Activated CD8-positive, alpha-beta memory T cell treated with anti-CD3 and anti-CD28 coated beads, Interleukin-2, amount 10 ng/mL, durations not matched to agents 7 days and 5 days (primary cell): ENCODE measurements at places on chromosomes 2 and 18. TPM values are rescaled to one million over a fixed set of nuclear protein-coding genes. Genes with fewer than 3 reads are reported as not detected.

The PAX8 gene
- 1.6 TPM for total RNA-seq

The PRKAG3 gene
- total RNA-seq: not detected

The MC2R gene
- not detected for total RNA-seq

The RNF138 gene
- total RNA-seq: 62.1 TPM

The SERPINB4 gene
- not detected for total RNA-seq

The NTSR2 gene
- not detected for total RNA-seq

- H3K36me3 ChIP-seq: no peaks in the 10 kb centered on the region
- H3K27me3 ChIP-seq: no peaks in the 10 kb centered on the region
These were observed 225.2 kb upstream of the TANK start for GRCh38 chr2:160934991-160935390.

DNA sequence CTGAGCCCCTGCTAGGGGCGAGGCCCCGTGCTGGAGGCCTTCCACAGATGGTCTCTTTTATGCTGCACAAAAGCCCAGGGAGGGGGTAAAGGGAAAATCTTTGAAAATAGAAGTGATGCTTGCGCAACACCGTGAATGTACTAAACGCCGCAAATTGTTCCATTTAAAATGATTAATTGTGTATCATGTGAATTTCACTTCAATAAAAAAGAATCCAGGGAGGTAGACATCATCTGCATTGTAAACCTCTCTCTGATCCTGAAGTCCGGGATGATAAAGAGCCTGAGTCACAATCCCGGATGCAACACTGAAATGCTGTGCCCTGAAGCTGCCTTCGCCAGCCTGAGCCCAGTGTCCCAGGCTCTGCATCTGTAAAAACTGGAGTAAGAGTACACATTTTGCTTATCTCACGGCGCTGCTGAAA is 107.7 kb upstream of the PPP1CB start:
- H3K4me1 ChIP-seq: peaks cover 10% of the 10 kb centered on the region
- H3K36me3 ChIP-seq: no peaks in the 10 kb centered on the region
- no peak overlapping the region for H3K27ac ChIP-seq
- no peak for DNase-seq
- no peaks in the 10 kb centered on the region for H3K27me3 ChIP-seq
- H3K4me3 ChIP-seq: no peak overlapping the region

DNA sequence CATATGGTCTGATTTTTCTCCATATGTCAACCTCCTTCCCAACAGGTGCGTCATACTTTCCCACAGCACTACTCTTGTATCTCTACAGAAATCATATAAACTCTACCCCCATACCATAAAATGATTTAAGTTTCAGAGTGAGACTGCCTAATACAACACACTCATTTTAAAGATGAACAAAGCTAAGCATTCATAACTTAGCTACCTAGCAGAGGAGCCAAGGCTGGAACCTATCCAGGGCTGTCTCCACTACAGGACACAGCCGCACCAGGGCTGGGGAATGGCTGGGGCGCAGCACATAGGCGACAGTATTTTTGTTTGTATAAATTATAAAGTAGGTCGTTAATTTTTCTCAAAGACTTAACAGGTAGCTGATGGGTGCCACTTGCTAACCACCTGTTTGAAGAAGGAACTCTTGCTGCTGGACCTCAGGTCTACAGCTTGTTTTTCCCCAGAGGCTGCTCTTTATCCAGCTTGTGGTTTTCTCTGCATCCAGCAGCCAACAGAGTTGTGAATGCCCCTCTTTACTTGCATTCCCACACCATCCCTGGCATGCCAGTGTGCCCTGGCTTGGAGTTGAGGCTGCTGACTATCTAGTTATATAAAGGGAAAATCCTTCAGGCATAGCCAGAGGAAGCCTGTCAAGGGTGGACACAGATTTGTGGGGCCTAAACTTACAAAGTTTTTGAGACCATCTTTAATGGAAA is 62.0 kb downstream of the HNRNPLL start:
- peaks cover 18% of the 10 kb centered on the region for H3K27me3 ChIP-seq
- H3K36me3 ChIP-seq: no peaks in the 10 kb centered on the region
- no peak overlapping the region for H3K27ac ChIP-seq
- no peak overlapping the region for H3K4me3 ChIP-seq
- no peak for DNase-seq

DNA sequence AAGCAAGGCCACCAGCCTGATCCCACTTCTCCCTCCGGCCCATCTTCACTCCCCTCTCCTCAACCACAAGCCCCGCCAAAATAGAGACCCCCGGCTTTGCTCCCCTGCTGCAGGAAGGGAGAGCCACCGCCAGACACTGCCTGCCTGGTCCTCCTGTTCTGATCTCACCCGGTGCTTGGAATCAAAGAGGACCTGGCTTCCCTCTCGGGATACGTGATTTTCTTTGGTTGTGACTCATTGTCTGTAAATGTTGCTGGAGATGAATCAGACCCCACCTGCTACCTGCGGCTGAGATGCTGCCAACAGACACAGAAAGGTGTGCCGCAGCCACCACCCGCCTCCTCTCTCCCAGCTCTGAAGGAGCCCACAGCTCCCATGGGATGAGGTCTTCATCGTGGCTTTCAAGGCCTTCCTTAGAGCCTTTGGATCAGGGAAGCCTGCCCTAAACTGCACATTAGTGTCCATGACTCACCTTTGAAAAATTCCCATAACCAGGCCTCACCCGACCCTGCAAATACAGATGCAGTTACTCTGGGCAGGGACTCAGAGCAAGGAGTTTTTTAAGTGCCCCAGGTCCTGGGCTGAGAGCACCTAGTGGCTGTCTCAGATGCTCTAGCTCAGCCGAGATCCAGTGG is 79.4 kb upstream of the ZNF532 start:
- H3K27ac ChIP-seq: no peak overlapping the region
- no peak for DNase-seq
- H3K4me1 ChIP-seq: no peaks in the 10 kb centered on the region
- H3K27me3 ChIP-seq: peaks cover 2% of the 10 kb centered on the region

DNA sequence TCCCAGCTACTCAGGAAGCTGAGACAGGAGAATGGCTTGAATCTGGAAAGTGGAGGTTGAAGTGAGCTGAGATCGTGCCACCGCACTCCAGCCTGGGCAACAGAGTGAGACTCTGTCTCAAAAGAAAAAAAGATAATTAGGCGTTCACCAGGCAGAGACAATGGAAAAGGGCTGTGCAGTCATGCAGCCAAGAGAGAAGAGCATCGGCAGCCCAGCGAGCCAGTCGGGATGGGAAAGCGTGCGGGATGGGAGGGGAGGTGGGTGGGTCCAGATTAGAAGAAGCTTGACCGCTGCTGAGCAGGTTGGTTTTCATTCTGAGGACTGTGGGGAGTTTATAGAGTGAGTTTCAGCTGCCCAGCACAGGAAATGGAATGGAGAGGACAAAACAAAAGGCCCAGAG is 15.0 kb upstream of the CYS1 start:
- no peak overlapping the region for H3K4me3 ChIP-seq
- H3K4me1 ChIP-seq: peaks cover 11% of the 10 kb centered on the region
- DNase-seq: no peak
- no peak overlapping the region for H3K27ac ChIP-seq

- no peaks in the 10 kb centered on the region for H3K4me1 ChIP-seq
- no peak for DNase-seq
- H3K4me3 ChIP-seq: no peak overlapping the region
- H3K27ac ChIP-seq: no peak overlapping the region
- no peaks in the 10 kb centered on the region for H3K27me3 ChIP-seq
These were observed 127.4 kb downstream of the TGIF1 start for GRCh38 chr18:3577281-3577855.

DNA sequence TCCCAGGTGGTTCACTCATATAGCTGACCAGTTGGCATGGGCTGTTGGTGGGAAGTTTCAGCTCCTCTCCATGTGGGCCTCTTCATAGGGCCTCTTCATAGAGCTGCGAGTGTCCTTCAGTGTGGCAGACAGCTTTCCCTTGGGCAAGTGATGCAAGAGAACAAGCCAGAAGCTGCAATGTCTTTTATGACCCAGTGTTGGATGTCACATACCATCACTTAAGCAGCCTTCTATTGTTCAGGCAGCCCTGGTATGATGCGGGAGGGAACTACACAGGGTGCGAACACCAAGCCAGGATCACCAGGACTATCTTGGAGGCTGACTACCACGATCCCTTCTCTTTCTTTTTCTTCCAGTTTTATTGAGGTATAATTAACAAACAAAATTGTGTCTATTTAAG is 126.5 kb upstream of the ITGA6 start:
- no peak overlapping the region for H3K4me3 ChIP-seq
- H3K36me3 ChIP-seq: no peaks in the 10 kb centered on the region
- no peaks in the 10 kb centered on the region for H3K4me1 ChIP-seq
- peaks cover 45% of the 10 kb centered on the region for H3K27me3 ChIP-seq
- no peak overlapping the region for H3K27ac ChIP-seq
